Stimulated activated CD4-positive, alpha-beta T cell treated with anti-CD3 and anti-CD28 coated beads, Interleukin-1b, Interleukin-23, amount 100 ng/mL, for 1 hour (primary cell): ENCODE measurements at places on chromosomes 2 and 18.

GRCh38 chr2:170715062-170715931 lies at the start of gene SP5:
SP5 (plus strand) TSS chr2:170715337; CDS start chr2:170715513, 176 bp downstream.
- no peak for DNase-seq

DNA sequence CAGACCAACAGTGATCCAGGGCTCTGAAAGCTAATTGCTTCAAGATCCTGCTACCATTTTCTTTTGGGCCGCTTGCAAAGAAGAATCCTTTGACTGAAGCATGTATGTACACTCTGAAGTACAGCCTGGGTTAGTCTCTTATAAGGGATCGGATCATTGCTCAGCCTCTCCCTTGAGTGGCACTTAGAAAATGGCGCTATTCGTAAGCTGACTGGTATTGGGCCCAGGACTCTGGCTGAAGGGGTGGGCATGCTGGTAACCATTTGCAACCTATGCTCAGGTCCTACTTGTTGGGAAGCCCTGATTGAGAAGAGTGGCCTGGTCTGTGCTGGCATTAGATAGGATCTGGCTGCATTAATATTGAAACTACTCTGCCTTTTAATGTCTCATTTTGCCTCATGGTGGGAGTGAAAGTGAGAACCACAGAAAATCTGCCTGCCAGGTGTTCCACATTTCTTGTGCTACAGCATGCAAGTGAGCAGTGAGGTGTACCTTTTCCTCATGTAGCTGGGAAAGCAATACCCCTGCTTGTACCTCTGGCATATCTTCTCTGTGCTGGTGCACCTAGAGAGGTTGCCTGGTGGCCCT lies 661 bp upstream of the MGAT5 start:
- DNase-seq: no peak

DNA sequence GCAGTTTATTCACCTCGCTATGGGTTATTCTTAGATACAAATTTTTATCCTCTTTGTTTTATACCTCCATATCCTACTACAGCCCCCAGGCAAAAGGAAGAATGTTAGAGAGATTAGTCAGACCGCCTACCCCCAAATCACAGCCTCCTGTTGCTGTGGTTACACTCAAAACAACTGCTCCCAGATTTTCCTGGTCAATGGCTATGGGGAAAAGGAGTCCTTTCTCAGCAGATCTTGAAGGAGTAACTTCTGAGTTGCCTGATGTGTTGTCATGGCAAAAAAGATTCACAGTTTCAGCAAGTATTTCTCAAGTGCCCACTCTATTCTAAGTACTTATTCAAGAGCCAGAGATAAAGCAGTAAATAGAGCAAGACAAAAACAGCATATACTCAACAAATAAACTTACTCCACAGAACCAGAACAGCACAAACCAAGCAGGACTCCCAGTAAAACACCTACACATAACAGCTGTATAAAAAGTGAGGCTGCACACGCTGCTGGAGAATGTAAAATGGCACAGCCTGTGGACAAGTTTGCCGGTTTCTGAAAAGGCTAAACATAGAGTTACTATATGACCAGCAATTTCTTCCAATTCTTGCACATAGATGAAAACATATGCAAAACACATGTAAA lies 104.8 kb downstream of the NOL10 start:
- DNase-seq: no peak

DNA sequence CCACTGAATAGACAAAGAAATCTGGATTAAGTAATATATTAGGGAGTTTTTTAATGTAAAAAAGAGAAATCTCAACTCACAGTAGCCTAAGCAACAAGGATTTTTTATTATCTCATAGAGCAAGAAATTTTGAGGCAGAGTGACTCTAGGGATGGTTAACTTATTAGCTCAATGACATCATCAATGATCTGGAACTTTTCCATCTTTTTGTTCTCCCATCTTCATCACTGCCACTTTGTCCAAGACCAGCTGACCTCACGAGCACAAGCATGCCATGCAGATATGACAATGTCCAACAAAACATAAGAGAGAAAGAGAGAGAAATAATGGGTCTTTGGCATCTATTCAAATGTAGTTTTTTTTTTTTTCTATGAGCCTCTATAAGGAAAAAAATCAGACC lies 211.8 kb upstream of the RND3 start:
- no peak for DNase-seq
